ENCODE measurements at places on chromosomes 16 and 17.

DNA sequence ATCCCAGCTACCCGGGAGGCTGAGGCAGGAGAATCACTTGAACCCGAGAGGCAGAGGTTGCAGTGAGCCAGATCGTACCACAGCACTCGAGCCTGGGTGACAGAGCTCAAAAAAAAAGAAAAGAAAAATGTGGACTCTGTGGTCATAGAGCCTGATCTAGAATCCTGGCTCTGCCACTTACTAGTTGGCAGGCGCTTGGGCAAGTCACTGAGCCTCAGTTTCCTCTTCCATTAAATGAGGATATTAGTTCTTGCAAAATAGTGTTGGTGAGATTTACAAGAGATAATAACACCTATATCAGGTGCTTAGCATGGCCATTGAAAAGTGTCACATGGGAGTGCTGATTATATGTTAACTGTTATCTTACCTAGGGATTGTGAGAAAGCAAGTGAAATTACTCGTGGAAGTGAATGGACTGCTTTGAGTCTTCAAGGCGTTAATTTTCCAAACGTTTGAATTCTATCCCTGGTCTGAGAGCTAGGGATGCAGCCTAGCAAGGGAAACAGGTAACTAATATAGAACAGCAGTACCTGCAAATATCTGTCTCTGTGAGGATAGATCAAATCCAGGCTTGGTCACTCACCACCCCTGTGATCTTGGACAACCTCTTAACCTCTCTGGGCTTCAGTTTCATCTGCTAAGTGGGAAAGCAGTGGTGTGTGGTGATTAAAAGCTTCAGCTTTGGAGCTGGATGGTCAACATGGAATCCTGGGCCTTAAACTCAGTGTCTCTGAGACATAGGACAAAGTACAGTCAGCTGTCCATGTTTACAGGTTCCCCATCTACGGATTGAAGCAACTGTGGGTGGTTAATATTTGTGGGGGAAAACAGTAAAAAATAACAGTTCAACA is 953 bp upstream of the NSMCE1 start:
- DNase-seq, result no peak

- DNase-seq, result no peak
These were observed 4.8 kb downstream of the SPHK1 start for GRCh38 chr17:76388966-76389888.

DNA sequence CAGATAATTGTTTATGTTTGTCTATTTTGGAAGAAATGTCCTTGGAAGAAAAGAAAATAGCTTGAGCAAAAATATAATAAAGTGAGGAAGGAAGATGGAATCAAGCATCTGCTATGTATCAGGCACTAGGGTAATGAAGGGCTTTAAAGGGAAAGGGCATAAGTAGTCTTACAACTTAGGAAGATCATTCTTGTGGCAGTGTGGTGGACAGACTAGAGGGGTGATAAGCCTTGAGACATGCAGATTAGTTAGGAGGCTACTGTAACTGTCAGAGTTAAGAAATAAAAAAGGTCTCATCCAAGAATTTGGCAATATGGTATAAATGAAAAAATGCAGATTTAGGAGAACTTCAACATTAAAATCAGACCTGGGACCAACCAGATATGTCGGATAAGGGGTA is 14.9 kb downstream of the FAM222B start:
- no peak for DNase-seq

- no peak for DNase-seq
These were observed 1507.4 kb downstream of the CDH11 start for GRCh38 chr16:63614429-63614828.

DNA sequence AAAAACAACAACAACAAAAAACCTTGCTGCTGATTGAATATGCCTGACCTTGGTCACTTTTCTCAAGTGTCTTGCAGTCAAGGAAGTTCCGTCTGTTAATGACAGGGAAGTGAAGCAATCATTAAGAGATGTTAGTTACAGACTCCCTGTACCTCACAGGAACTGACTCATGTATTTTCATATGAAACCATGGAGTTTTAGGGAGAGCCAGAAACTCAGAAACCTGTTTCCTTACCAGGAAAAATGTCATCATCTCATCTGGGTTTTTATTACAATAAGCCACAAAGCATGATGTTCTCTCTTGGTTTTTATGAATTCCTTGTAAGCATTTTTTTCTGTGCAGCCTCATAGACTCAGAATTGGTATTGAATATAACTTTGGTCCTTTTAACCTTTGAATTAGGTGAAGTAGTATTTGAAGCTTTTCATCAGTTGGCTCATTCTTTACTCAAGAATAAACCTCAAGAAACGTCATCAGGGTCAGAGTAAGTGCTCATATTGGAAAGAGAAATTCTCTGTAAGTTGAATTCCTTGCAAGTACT is 10.3 kb downstream of the LYRM1 start:
- DNase-seq, result no peak

DNA sequence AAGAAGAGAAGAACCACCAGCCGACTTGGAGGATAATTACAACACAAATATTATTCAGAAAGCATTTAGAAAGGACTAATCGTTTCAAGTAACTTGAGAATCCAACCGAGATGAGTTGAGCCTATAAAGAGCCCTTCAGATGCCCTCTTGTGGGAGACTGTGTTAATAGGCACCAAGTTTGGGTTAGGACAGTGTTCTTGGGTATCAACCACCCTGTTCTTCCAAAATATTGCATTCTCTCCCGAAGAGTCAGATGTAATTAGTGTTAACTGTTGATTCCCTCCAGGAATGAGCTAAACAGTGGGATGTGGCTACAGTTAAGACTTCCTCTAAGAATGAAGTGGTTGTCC is 87.8 kb upstream of the NOL11 start:
- no peak for DNase-seq

GRCh38 chr16:84751241-84751640 is 51.4 kb downstream of the USP10 start:
- no peak for DNase-seq

DNA sequence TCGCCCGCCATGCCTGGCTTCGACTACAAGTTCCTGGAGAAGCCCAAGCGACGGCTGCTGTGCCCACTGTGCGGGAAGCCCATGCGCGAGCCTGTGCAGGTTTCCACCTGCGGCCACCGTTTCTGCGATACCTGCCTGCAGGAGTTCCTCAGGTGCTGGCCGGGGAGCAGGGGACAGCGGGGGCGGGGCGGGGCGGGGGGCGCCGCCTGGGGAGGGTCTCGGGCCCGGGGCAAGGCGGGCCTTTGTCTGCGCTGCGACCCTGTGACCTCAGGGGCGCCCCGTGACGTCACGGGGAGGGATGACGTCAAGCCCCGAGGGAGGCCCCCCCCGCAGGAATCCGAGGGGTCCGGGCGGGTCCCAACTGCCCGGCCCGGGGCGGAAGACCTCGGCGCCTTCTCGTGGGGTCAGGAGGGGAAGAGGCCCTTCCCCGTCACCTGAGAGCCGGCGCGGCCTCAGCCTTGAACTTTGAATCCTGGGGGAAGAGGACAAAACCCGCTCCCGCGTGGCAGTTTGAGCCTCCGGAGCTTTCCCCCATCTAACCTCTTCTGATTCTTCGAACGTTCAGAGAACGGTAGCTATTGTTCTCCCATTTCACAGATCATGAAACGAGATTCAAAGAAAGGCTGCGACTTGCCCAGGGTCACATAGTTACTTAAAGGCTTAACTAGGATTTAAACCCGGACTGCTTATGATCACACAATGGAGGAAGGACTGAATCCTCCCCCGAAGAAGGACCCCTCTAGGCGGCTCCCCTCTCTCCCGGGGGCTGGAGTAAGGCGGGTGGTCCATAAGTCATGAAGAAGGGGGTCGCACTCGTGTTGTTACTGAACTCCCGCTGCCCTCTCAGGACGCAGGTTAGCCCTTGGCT is 527 bp downstream of the TRAF4 start:
- DNase-seq, result peak; percentile 71

DNA sequence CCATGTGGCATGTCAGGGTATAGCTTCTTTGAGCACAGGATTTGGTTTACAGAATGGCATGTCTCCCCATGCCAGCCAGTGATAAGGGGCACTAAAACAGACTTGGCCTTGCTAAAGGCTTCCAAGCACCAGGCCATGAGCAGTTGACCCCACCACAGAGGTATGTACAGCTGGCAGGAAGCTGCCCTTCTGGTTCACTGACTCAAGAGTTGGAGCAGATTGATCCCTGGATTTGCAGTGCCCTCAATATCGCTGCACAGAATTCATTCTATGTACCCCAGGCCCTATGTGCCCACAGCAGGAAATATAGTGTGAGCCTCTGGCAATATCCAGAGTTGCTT is 24.3 kb downstream of the HLF start:
- DNase-seq, result no peak

DNA sequence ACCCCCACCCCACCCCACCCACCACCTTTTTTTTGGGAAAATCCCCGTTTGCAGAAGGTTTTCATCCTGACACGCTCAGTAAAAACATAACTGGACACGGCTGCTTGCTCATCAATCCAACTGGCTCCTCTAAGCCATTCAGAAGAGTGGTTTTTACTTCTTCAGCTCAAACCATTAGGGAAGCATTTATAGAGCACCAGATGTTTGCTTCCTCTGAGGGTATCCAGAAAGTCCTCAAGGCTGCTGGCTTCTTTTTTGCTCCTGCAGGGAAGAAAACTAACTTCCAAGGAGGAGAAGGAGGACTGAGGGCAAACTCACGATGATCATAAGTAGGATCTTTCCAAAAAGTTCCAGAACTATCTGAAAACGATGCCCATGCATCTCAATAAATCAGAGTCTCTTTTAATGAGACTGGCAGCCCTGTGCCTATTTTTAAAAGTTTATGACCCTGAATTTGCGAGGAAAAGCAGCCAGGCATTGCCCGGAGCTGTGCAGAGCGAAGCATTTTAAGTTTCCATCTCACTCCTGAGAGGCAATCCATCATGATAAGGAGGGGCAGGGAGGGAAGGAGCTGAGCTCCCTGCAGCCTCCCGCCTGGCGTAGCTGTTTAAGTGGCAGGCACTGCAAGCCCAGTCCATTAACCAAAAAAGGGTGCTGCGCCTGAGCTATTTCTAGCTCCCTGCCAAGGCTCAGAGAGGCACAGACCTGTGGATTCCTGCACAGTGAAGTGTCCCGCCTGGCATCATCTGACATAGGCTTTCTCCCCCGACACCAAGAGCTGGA is 146.3 kb upstream of the FOXF1 start:
- DNase-seq, result no peak

GRCh38 chr16:19315889-19316433 is 30.4 kb downstream of the CLEC19A start:
- no peak for DNase-seq

DNA sequence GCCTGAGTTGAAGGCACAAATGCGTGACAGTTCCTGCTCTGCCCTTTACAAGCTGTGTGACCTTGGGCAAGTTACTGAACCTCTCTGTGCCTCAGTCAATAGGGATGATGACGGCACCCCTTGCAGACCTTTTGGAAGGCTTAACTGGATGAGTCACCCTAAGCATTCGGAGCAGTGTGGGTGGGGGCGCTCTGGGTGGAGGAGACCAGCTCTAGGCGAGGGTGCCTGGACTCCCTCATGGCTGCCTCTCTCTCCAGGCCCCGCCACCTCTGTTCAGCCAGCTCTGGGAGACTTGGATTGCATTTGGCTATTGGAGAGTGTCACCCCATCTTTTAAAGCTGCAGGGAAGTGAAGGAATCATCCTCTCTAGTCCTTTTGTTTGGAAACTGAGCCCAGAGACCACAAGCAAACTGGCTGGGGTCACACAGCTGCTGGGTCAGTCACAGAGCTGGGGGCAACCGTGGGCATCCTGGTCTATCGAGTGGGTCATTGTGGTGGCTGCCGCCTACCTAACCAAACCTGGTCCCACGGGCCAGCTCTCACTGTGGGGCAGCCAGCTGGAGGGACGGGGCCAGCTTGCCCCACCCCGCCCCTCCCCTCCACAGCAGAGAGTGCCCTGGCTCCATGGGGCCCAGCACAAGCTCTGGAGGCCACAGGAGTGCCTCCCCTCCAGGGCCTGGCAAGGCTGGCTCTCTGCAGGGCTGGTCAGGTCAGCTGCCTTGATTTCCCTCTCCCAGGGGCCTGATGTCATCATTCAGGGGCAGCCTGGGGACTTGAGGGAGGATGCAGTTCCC is 20.2 kb upstream of the GSE1 start:
- DNase-seq, result no peak

DNA sequence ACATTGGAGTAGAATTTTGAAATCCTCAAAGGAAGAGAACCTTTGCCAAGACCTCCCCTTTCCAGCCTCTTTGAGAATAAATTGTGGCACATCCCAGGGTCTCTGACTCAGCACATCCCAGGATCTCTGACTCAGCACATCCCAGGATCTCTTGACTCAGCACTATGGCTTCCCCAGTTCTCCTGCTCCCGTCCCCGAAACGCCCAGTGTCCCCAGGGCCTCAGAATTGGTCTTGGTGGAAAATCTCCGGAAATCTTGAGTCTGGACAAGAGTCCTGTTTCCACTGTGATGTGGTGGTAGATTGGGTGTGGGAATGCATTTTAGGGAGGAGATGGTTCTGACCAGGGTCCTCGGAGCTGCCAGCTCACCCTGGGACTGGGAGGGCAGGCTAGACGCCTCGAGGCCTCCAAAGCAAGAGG is 19.2 kb downstream of the PLXDC1 start:
- DNase-seq, result no peak

GRCh38 chr16:71464231-71464630 is 2.2 kb upstream of the ZNF23 start:
- DNase-seq, result no peak

DNA sequence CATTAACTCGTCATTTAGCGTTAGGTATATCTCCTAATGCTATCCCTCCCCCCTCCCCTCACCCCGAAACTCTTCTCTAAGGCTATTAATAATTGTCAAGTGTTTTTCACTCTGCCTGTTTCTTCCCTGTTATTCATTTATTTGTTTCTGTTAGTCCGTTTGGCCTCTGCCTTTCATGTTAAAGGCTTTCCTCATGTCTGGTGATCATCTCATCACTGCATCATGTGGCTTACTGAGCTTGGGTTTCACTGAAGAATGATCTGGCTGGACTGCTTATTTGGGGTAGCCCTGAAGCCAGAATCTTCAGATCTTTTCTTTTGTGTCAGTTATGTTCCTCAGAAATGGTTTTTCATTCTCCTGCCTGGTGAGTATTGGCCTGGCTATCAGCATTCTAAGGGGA is 9.5 kb downstream of the UTP4 start:
- DNase-seq, result no peak

DNA sequence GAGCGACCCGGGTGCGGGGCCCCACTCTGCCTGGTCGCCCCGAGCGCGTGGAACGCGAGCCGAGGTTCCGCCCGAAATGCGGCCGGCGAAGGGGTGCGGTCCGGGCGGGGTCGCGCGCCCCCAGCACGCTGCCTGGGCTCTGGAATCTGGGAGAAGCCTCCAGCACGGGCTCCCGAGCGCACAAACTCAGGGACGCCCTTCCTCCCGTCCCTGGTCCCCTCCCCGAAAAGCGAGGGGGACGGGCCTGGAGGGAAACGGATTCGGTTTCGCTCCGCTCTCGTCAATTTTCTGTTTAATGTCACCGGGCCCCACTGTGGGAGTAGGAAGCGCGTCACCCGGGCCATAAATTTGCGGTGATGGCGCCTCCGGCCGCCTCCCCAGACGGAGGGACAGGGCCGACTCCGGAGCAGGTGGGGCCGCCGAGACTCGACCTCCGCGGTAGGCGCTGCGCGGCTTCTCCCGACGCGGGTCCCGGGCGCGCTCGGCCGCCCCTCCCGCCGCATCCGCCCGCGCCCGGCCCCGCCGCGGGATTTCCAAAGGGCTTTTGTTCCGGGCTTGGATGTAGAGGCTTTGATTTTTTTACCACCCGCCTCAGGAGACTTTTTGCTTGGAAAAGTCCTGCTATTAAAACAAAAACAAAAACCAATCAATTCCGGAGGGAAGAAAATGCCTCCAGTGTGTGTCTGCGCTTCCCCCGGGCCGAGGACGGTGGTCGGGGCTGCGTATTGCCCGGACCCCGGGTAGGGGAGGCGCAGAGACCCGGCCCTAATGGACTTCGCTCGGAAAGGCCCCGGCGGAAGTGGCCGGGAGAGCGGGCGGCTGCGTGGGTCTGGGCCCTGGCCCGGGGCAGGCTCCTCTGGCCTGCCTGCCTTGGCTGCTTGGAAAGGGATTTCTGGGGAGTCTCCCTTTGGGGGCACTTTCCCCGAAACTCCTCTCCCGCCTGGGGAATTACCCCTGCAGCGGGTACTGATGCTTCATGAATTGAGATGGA is 7.9 kb upstream of the BAHCC1 start:
- peak; percentile 48 for DNase-seq

All from activated CD4-positive, alpha-beta T cell treated with anti-CD3 and anti-CD28 coated beads, Interleukin-2, amount 10 ng/mL, durations not matched to agents 7 days and 5 days (primary cell).